Thoracic aorta (tissue), 2 donors: ENCODE measurements at places on chromosomes 4 and X.

DNA sequence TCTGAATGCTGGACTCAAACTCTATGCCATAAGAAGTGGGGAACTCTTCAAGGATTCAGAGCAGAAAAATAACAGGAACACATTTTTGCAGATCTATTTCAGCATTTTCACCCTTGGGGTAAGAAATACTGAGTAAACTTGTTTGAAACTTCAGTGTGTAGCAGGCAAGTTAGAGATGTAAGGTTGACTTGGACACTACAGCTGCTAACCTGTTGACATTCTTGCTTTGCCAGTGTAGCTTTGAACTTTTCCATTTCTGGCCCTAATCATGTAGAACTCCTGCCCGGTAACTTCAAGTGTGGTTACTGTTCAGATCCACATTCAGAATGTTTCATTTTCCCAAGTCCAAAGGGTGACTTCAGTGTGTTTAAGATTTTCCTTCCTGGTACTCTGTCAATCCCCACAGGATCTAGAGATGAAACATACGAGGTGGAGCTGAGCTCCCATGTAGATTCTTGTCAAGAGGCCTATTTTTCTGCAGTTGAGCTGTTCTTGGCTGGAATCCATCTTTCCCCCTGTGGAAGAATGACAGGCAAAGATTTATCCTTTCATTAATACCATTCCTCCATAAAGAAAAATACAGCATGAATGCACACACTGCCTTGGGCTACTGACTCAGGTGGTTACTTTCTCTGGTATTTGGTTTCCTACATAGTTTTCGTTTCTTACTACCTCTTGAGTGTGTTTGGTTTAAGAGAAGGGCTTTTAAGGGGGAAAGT, 34.1 kb downstream of the FHDC1 start:
- H3K27me3 ChIP-seq = no peaks in the 10 kb centered on the region
- no peak overlapping the region for H3K4me3 ChIP-seq
- no peaks in the 10 kb centered on the region for H3K4me1 ChIP-seq
- no peak for DNase-seq
- H3K27ac ChIP-seq = no peak overlapping the region

GRCh38 chr4:83599183-83599582, 63.3 kb downstream of the GPAT3 start:
- H3K36me3 ChIP-seq = no peaks in the 10 kb centered on the region
- no peak overlapping the region for H3K4me3 ChIP-seq
- no peaks in the 10 kb centered on the region for H3K4me1 ChIP-seq
- H3K27ac ChIP-seq = no peak overlapping the region
- DNase-seq = no peak
- no peaks in the 10 kb centered on the region for H3K27me3 ChIP-seq

DNA sequence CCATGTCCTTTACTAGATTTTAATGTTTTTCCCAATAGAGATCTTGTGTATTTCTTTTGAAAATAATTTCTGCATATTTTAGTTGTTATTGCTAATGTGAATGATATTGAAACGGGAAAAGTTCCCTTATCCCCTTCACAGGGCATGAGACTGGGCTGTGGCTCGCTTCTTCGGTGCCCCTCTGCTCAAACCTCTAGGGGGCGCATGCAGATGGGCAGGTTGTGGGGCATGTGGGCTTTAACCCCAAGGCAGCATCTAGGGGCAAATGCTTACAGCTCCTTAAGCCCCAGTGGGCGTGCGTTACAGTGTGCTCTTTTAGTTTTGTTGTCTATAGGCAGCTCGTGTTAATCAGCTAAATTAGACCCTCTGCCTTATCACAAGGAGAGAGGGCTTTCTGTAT, 194.7 kb downstream of the OPHN1 start:
- H3K27me3 ChIP-seq = no peaks in the 10 kb centered on the region
- no peaks in the 10 kb centered on the region for H3K36me3 ChIP-seq
- H3K4me1 ChIP-seq = no peaks in the 10 kb centered on the region
- DNase-seq = no peak
- H3K27ac ChIP-seq = no peak overlapping the region
- no peak overlapping the region for H3K4me3 ChIP-seq

DNA sequence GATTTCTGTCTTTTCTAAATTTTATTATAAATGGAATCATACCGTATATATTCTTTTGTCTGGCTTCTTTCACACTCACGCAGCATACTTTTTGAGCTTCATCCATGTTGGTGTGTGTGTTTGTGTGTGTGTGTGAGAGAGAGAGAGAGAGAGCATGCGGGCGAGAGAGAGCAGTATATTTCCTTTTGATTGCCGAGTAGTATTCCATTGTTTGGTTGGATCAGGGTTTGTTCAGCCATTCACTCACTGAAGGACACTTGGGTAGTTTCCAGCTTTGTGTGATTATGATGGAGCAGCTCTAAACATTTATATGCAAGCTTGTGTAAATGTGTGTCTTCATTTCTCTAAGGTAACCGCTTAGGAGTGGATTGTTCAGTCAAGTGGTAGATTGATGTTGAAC, 3.1 kb upstream of the L1CAM start:
- no peak overlapping the region for H3K4me3 ChIP-seq
- peaks cover 7% of the 10 kb centered on the region for H3K4me1 ChIP-seq
- no peaks in the 10 kb centered on the region for H3K36me3 ChIP-seq
- H3K27ac ChIP-seq = no peak overlapping the region

- no peaks in the 10 kb centered on the region for H3K27me3 ChIP-seq
- no peak overlapping the region for H3K4me3 ChIP-seq
- peaks cover 11% of the 10 kb centered on the region for H3K36me3 ChIP-seq
- no peak overlapping the region for H3K27ac ChIP-seq
Observed at GRCh38 chr4:2220016-2220630, 21.8 kb downstream of the HAUS3 start.

GRCh38 chrX:40434947-40435346, 145.8 kb upstream of the ATP6AP2 start:
- peak overlapping the region; percentile 23 for H3K4me3 ChIP-seq
- H3K36me3 ChIP-seq = no peaks in the 10 kb centered on the region
- no peak overlapping the region for H3K27ac ChIP-seq
- no peaks in the 10 kb centered on the region for H3K27me3 ChIP-seq
- no peaks in the 10 kb centered on the region for H3K4me1 ChIP-seq
- no peak for DNase-seq

DNA sequence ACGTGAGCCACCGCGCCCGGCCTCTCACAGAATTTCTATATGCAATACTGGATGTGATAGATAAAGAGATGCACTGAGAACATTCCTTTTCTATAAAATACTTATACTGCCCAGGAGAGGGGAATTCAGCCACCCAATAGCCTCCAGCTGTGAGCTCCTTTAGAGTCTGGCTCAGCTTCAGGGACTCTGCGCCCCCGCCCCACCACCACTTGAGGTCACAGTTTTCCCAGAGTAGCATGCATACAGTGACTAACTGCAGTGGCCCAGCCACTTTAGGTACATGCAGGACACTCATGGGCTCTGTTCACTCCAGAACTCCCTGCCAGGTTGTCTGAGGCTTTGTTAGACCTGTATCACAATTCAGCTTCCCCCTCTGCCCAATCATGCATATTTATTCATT, 144.4 kb upstream of the TET2 start:
- no peak overlapping the region for H3K27ac ChIP-seq
- DNase-seq = no peak
- no peak overlapping the region for H3K4me3 ChIP-seq
- H3K36me3 ChIP-seq = no peaks in the 10 kb centered on the region
- H3K4me1 ChIP-seq = no peaks in the 10 kb centered on the region

- H3K27ac ChIP-seq = no peak overlapping the region
- no peaks in the 10 kb centered on the region for H3K27me3 ChIP-seq
- DNase-seq = no peak
- H3K4me3 ChIP-seq = no peak overlapping the region
Observed at GRCh38 chrX:150919401-150919800, 20.9 kb upstream of the CD99L2 start.

DNA sequence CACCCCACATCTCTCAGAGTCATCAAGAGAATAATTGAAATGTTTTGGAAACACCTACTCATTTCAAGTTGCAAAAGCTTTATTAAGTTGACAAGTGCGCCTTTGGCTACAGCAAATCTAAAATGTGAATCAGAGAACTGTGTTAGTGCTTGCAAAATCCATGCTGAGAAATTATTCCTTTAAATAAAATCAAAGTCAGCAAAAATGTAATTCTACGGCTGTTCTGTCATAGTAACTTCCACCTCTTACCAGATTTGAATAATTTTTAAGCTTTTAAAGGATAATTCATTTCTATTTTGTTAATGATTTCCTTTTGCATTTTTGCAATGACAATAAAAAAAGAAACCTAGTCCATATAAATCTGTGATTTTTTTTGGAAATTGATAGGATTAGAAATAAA, 1779.1 kb downstream of the STIM2 start:
- DNase-seq = no peak
- no peak overlapping the region for H3K27ac ChIP-seq
- H3K4me1 ChIP-seq = no peaks in the 10 kb centered on the region

DNA sequence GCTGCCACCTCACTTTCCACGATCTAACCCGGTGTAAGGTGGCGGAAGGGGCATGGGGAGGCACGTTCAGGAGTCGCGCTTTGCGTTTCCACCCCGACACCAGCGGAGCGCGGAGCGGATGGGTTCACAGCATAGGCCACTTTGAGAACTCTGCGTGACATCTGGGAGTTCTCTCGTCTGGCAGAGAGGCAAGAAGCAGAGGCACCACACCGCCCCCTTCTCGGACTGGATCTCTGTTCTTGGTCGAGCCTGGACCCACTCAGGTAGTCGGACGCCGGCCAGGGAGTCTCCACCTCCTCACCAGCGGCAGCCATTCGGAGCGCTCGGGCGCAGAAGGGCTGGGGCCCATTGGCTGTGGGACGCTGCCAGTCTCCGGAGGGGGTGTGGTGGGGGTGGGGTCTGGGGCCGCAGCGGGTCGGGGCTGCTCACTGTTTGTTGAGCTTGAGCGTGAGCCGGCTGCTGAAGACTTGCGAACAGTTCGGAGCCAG, at the start of gene DACH2:
TSS of gene DACH2 (plus strand) at position 428 of the 488 bp plus-strand sequence.
- no peaks in the 10 kb centered on the region for H3K4me1 ChIP-seq
- peak within 1 kb of the TSS; percentile 64 for H3K4me3 ChIP-seq
- H3K36me3 ChIP-seq = no peaks in the 10 kb centered on the region
- H3K27ac ChIP-seq = no peak within 1 kb of the TSS

DNA sequence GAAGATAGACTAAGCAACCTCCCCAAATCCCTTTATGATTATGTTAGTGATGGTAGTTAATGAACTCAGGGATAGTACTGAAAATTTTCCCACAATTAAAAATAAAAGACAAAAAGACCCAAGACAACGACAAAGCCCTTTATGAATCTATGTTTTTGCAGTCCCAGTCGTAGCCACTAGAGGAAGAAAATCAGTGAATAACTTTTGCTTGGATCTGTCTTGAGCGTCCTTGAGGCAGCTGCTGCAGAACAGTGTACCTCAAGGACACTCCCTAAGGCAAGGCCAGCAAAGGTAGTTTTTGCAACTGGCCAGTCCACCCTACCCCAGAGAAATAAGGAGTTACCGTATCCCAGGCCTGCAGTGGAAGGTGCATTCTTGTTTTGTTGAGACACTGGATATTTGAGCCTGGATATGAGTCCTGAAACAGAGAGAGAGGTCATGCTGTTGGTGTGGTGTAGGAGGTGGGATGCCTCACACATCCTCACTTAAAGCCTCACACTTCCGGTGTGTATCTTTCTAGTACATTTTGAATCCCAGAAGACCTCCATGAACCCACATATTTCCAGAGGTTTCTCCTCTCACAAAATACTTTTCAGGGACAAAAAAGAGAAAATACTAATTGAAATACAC, 8.7 kb upstream of the TIMM8A start:
- no peak overlapping the region for H3K27ac ChIP-seq
- DNase-seq = no peak
- no peak overlapping the region for H3K4me3 ChIP-seq
- no peaks in the 10 kb centered on the region for H3K27me3 ChIP-seq

DNA sequence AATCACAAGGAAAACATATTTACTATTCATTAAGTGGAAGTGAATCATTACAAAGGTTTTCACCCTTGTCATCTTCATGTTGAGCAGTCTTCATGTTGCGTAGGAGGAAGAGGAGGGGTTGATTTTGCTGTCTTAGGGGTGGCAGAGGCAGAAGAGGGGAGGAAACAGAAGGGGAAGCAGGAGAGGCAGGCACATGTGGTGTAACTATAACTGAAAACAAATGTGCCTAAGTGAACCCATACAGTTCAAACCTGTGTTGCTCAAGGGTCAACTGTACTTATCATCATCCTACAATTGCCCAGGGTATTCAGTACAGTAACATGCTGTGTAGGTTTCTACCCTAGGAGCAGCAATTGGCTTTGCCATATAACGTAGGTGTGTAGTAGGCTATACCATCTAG, 47.2 kb downstream of the SYNPO2 start:
- DNase-seq = no peak
- no peaks in the 10 kb centered on the region for H3K27me3 ChIP-seq
- peaks cover 85% of the 10 kb centered on the region for H3K4me1 ChIP-seq
- H3K27ac ChIP-seq = no peak overlapping the region
- no peaks in the 10 kb centered on the region for H3K36me3 ChIP-seq

DNA sequence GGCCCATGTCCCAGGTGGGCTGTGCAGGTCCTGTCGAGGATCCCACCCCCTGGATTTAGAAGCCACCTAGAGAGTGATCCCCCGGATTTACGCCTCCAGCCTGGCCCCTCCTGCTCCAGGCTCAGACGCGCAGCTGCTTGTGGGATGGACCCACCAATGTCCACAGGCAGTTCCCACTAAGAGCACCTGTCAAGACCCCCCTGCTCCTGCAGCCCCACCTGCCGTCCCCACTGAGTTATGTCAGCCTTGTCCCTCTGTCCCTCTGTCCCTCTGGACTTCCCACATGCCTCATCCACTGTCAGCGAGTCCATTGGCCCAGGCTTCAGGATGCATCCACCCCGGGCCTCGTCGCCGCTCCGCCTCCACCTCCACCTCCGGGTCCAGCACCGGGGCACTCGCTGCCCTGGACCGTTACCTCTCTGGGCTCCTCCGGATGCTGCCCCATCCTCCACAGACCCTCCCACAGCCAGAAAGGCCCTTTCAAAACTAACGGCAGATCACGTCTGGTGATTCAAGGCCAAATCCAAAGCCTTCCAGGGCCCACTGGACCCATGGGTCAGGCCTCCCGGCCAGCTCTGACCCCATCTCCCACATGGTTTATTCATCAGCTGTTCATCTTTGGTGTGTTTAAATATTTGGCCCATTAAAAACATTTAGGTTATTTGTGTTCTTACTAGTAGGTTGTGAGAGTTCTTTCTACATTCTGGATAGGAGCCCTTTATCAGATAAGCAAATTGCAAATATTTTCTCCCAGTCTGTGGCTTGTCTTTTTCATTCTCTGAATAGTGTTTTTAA, 28.3 kb downstream of the HTRA3 start:
- no peak overlapping the region for H3K27ac ChIP-seq
- no peak overlapping the region for H3K4me3 ChIP-seq
- DNase-seq = no peak
- no peaks in the 10 kb centered on the region for H3K4me1 ChIP-seq
- H3K27me3 ChIP-seq = no peaks in the 10 kb centered on the region
